ENCODE measurements at places on chromosomes 7 and 10.

- no peak for DNase-seq
Measured at GRCh38 chr7:115340828-115341227, 418.9 kb downstream of the MDFIC start.

- DNase-seq = no peak
Measured at GRCh38 chr7:5661942-5662341, 119.5 kb downstream of the RNF216 start.

- DNase-seq = no peak
Measured at GRCh38 chr10:77578583-77579227, 58.9 kb downstream of the KCNMA1 start.

DNA sequence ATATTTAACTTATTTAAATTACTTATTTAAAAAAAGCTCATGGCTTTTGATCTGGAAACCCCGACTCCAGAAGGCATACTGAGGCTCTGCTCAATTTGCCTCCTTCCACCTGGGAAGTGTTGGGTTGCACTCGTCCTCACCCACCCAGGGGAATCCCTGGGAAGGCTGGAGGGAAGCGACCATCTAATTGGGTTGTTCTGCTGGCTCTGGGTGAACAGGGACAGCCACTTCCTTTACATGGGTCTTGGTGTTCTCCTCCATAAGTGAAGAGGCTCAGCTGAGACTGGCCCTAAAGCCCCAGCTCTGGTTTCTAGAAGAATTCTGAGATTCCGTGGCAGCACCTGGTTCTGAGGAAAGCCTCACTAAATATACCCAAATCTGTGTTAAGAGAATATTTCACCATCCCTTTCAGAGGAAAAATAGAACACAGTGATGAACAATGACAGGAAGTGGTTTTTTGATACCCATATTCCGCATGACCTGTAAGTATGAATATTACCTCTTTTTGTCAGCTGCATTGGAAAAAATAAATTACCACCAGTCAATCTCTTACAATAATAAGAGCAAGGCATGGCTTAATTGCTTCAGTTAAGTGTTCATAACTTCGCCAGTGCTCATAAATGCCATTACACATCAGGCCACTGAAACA, 131.1 kb upstream of the SHH start:
- DNase-seq = no peak

DNA sequence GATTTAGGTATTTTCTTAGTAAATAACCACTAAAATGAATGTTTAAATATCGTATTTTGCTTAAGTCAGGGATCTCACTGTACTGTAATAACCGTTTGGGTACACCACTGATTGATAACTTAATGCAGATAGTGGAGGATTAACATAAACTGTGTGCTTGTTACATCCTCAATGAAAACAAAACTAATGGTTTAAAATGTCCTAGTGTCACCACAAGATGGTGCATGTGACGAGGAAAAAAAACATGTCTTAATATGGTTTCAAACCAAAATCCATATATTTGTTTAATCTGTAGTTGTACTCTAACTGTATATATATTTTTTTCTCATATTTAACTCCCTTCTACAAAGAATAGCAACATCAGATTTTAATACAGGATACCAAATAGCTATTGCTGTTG, 19.2 kb downstream of the ARMC10 start:
- DNase-seq = peak; percentile 49

GRCh38 chr7:88429382-88429781, 122.7 kb upstream of the STEAP4 start:
- DNase-seq = no peak

- DNase-seq = no peak
Measured at GRCh38 chr7:31893365-31893764, 176.8 kb downstream of the PDE1C start.

DNA sequence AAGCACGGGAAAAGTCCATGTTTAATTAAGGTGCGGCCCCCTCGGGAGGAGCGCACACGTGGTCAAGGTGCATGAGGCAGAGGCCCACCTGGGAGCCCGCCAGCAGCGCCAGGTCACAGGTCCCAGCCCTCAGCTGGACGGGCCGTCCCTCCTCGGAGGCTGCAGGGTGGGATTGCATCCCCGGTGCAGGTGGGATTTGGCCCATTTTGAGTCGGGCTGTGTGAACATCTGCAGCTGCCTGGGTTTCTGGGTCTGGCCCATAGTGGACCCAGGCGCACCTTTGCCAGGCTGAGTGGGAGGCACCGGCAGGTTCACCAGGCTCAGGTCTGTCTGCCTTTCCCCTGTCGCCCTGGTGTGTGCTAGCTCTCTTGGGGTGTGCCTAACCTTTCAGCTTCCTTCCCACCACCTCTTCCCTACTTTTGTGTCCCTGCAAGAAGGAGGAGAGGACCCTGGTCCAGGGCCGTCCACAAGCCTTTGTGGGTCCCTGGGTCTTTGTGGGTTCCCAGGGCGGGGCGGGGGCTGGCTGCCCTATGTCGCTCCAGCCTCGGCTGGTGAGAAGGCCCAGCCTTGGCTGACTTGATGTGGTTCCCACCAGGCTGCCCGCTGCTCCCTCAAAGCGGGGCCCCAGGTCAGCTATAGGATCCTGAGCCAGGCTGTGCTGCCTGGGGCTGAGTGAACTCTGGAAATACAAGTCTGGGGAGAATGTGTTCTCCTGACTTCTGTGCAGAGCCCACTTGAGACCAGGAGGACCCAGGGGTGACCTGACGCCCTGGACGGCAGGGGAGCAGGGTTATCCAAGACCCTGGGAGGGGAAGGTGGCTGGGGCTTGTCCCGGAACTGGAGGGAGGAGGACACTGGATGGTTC, 186.7 kb upstream of the SHH start:
- DNase-seq = no peak

DNA sequence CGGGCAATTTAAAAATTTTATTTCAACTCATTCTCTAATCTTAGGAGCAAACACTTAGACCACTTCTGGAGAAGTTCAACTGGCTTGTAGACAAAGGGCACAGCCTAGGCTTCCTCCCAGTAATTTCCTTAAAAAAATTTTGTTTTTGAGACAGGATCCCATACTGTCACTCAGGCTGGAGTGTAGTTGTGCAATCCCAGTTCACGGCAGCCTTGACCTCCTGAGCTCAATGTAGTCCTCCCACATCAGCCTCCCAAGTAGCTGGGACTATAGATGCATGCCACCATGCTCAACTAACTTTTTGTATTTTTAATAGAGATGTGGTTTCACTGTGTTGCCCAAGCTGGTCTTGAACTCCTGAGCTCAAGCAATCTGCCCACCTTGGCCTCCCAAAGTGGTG, 38.4 kb downstream of the BAMBI start:
- no peak for DNase-seq

DNA sequence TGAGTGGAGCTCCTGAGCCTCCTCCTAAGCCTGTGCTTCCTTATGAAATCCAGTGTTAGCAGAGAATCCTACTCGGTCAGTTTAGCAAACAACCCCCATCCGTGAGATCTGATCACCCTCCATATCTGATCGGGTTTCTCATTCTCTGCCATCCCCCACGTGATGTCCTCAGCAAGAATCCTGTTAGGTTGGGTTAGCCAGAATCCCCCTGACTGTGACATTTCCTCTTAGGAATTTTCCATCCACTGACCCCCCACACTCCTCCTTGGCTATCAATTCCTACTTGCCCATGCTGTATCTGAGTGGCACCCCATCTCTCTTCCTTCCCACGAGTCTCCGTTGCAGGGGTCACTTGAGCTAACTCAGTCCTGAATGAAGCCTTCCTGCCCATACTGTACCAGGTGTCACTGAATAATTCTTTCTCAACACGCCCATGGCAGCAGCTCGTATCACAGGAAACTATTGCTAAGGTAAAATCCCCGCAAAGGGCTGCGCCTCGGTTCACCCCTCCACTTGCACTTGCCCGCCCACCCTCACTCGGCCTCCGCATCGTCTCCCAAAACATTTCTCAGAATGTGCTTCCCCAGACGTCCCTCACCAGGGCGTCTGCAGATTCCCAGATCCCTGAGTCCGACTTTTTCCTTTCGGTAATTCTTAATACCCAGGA, 44.1 kb downstream of the MYOF start:
- no peak for DNase-seq

DNA sequence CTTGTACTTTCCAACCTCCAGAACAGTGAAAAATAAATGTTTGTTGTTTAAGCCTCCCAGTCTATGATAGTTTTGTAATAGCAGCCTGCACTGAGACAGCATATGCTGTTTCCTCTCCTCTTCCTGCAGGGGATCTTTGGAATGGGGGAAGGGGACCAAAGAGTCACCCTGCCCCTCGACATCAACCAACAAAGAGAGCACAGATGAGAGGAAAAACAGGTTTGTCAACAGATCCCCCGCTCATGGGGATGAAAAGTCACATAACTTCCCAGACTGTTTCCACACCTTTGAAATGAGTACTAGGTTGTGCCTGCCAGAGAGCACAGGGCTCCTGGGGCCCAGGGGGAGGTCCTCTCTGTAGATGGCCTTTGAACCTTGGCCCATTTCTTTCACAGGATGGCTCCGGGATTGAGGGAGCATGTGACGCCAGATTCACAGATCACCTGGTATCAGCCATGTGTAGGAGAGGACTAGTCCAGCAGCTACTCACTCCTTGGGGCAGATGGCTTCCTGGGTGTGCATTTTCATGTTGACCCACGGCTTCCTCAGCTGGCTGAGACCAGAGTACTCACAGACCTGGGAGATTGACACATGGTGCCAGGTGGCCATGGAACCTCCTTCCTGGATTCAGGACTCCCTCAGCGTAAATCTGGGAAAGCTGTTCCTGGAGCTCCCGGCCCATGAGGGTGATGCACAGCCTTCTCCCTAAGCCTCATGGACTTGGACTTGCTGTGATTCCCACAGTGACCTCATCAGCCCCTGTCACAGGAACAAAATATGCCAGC, 125.6 kb downstream of the CXCL12 start:
- no peak for DNase-seq

DNA sequence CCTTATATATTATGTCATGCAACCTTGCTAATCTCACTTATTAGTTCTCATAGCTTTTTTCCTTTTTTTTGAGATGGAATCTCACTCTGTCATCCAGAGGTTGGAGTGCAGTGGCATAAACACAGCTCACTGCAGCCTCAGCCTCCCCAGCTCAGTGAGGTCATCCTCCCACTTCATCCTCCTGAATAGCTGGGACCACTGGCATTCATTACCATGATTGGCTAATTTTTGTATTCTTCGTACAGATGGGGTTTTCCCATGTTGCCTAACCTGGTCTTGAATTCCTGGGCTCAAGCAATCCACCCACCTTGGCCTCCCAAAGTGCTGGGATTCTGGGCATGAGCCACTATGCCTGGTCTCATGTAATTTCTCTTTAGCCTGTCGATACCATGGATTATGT, 89.1 kb upstream of the TRIM24 start:
- no peak for DNase-seq

DNA sequence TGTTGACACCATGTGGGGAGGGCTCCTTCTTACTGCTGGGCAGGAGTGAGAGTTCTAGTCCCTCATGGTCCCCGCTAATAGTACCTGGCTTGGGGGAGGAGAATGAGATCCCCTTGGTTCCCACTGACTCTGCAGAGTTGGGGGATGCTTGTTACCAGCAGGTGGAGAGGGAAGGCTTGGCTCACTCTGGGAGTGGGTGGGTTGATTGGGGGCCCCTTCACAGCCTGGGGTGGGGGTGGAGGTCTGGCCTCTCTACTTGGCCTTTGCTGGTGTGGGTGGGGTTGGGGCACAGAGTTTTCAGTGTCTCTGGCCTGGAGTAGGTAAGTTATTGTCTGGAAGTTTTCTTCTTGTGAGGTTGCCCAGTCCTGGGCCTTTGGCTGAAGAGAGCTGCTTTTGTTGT, 31.9 kb downstream of the ADCY1 start:
- no peak for DNase-seq

DNA sequence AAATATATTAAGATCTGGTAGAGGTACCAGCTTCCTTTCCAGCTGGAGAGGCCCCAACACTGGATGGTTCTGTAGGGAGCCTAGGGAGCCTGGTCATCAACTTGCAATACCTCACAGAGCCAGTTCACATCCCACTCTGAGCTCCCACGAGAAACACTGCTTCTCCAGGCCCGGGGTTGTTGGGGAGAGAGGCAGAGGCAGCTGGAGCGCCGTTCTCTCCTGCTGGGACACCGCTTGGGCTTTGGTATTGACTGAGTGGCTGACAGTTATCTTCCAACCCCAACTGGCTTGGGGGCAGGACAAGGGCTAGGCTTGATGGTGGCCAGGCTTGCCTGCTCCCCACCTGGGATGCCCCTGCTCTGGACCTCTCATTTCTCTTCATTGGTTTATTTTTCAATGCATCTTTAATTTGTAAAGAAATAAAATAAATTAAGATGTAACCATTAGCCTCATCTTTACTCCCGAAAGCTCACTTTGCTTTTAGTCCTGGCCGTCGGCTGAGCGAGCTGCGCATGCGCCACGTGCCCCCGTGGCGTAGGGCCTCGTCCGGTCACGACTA, 10.0 kb upstream of the CHCHD1 start:
- DNase-seq = no peak

DNA sequence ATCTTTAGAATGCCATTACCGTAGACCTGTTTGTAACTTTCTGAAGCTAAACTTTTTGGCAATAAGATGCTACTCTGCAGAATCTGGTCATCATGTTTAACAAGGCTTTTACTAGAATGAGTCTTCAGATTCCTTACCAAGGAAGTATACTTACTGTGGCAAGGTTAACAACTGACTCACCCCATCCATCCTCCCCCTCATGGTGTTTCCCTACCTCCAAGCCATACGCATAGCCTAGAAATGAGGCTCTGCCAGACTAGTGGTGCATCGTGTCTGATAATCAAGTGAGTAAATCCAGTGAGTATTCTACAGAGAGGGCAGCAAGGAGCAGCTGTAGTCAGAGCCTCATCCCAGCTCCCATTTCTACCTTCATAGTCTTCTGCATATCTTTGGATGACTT, 223.6 kb downstream of the IPMK start:
- DNase-seq = no peak

DNA sequence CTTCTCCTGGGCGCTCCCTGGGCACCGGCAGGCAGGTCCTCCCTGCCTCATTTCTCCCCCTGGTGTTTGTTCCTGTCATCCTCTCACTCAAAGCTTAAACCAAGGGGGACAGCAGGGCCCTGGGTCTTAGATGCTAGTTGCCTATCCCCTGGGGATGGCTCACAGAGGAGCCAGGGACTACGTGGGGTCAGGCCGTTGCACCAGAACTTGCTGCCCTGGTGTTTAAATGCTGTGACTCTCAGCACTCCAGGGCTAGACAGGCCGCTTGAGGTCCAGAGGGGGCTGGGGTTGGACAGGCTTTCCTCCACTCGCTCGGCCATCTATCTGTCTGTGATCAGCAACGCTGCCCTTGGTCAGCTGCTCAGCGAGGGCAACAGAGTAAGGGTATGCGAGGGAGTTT, 340.3 kb downstream of the CXCL12 start:
- no peak for DNase-seq

- DNase-seq = no peak
Measured at GRCh38 chr7:155449008-155449868, 8.7 kb upstream of the EN2 start.
